ENCODE measurements at places on chromosomes 3 and 15. TPM values are rescaled to one million over a fixed set of nuclear protein-coding genes. Genes with fewer than 3 reads are reported as not detected.

Gene SNRPN
- total RNA-seq, result 181 TPM

Gene DAPK2
- total RNA-seq, result 14.6 TPM

Gene IGSF10
- total RNA-seq, result 15.3 TPM

- DNase-seq, result peak; percentile 79
Measured at GRCh38 chr3:193805448-193805847, 212.4 kb downstream of the OPA1 start.

DNA sequence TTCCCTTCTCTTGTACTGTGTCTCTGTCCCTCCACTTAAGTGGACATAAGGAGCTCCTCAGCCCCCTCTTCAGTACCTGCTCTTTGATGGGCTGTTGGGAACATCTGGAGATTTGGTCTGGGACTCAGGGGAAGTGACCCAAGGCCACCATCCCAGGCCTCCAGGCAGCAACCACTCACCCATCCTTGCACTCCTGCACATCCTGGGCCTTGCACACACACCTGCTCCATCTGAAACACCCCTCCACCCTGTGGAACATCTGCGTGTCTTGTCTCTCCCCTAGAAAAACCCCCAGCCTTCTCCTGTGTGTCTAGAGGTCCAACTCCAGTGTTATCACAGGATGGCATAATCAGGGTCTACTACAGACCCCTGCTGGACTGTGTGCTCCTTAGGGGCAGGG, 74.3 kb downstream of the ABTB1 start:
- DNase-seq, result no peak

Gene NOX5
- total RNA-seq, result not detected

DNA sequence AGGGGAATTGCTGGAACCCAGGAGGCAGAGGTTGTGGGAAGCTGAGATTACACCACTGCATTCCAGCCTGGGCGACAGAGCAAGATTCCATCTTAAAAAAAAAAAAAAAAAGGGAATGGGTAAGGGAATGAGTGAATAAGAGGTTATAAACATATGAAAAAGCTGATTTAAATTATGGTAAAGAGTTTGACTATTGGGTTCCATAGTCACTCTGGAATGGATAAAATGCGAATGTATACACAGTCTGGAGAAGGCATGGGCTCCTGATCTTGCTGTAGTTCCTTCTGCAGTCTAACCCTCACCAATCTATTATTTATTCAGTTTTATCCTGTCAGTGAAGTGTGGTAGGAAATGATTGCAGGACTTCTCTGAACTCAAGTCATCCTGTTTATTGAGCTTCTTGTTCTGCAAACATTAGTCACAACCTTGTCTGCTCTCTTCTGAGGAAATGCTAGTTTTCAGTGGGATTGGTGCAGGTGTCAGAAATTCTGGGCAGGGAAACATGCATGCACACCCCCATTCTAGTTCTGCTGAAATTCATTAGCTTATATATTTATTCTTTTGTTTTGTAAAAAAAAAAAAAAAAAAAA, 190.9 kb upstream of the CFAP20DC start:
- no peak for DNase-seq

DNA sequence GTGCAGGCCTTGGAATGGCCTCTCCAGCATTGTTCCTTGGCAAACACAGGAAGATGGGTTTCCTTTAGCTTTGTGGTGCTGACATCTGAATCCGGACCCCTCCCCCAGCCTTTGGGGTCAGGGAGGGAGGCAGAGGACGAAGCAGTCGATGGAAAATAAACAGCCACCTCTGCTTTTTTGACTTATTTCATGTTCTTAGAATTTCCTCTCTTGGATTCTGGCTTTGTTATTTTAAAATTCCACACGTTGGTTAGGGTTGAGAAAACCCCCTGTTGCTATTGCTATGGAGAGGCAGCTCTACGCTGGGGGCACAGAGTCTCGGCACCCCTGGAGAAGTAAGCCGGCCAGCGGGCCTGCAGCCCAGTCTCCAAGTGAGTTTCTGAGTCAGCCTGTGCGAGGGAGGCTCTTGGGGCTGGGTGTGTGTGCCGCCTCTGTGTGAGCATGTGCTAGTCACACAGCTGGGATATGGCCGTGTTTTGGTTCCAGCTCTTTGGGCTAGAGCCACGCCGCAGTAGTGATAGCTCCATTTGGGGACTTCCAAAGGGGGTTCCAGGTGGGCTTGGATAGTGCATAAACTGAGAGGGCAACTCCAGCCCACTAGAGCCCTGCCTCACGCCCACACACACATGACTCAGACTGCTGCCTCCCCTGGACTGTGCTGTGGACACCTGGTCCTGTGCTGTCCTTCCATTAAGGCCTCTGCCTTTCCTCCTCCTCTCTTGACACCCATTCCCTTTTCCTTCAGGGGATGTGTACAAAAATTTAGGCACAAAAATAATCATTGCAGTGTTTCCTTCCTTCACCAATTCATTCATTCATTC, 58.8 kb downstream of the AMOTL2 start:
- no peak for DNase-seq

- peak; percentile 56 for DNase-seq
Measured at GRCh38 chr15:26628879-26629529, 143.9 kb downstream of the GABRB3 start.

Gene BFSP2
- total RNA-seq, result not detected

Gene ADGRG7
- not detected for total RNA-seq

Gene CADPS
- total RNA-seq, result 13.3 TPM

DNA sequence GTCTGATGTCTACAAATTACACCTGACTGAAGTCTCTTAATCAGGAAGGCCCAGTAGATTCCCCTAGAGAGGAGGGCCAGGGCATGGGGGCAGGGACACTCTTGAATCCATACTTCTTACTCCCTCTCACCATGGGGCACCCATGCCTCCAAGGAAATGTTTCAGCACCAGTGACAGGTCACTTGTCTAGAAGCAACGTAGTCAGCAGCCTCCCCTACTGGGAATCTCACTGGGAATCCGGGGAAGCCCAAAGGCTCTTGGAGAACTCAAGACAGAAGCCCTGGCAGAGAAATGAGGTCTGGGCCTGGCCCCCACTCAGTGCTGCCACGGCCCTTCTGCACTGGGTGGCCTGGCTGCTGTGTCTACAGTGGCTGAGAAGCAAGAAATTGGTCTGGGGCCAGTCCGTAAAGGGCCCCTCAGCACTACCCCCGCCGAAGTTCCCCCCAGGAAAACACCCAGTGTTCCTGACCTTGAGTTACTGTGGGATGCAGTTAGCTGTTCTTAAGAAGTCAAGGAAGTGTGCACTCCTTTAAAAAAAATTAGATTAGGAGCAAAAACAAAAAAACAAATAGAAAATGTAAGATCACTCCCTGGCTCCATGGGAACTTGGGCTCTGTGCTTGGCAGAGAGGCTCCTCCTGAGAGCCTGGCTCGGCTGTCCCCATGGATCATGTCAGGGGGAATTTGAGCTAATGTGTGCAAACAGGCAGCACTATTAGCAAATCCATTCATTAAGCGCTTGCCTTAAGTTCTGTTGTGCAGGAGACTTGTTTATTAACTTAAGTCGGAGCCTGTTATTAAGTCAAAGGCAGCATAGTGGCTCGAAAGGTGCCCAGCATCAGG, 5.4 kb upstream of the LINGO1 start:
- no peak for DNase-seq

Gene AP3B2
- 1.3 TPM for total RNA-seq

DNA sequence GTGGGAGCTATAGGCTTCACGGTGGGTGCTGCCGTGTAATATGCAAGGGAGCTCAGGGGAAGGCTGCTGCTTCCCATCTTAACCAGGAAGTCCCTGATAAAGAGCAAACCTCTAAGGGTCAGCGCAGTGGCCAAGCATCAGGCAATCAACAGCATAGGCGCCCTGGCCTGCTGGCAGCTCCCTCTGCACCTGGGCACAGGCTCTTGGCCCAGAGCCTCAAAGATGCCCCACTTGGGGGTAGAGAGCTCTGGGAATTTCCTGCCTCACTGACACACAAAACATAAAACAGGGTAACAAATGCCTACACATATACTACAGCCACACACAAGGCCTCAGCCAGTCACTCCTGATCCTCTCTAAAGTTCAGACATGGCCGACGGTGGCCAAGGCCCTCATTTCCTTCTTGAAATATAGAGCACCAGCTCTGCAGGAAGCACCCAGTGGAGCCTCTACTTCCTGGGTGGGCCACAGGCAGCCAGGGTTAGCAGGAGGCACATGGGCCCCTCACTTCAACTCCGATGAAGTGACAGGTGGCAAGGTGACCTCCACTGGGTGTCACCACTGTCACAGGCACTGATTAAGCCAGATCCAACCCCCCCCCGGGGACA, 20.5 kb downstream of the SLC41A3 start:
- DNase-seq, result no peak

- DNase-seq, result no peak
Measured at GRCh38 chr3:3821777-3822176, 22.5 kb downstream of the LRRN1 start.

DNA sequence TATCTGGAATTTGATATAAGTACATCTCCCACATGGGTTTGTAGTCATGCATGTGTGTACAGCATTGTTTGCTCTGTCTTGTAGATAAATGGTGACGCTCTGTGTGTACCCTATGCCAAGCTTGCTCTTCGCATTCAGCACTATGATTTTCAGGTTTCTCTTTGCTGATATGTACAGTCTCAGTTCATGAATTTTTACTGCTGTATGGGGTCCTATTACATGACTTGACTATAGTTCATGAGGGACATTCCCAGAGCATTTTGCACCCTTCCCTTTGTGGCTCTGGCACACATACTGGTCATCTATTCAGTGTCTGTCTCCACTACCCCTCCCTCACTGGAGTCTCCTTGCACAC, 132.7 kb downstream of the EEFSEC start:
- DNase-seq, result no peak

- no peak for DNase-seq
Measured at GRCh38 chr15:79641841-79642240, 209.7 kb downstream of the MINAR1 start.

DNA sequence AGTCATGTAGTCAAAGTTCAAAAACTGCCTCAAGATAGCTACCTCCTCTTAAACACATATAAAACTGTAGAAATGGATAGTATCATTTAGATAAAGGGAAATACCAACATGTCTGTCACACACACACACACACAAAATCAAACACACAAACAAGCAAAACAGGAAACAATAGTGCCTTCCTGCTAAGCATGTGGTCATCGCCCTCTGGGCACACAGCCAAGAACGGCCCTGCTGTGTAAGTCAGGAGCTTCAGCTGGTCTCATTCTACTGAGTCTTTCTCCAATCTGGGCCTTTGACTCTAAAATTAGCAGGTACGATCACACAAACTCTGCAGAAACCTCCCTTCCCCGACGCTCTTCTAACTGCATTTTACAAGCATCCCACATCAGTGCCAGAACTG, 272.2 kb upstream of the CHRNA7 start:
- DNase-seq, result peak; percentile 36

DNA sequence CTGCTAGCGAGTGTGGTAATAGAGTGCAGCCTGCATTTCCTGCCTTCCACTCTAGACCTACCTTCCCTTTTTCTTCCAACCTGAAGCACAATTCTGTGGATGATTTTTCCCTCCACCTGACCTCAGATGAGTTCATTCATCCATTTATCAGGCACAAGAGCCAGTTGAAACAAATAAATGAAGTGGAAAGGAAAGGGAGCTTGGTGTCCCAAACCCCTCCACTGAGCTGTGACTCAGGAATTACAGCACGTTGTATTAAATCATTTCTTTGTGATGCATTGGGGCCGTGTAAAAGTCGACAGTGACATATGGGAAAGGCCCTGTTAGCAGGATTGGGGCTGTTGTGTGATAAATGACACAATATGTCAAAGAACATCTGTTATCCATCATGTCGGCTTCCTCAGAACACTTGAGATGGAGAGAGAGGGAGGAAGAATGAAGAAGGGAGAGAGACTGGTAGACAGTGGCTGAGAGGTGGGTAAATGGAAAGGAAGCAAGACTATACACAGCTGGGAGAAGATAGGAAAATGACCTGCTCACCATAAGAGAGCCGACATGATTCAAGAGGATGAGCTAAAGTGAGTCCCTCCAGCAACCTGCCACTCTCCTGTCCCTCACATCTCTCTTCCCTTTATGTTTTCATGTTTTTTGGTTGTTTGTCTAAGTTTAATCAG, 366.0 kb downstream of the AGBL1 start:
- DNase-seq, result no peak

DNA sequence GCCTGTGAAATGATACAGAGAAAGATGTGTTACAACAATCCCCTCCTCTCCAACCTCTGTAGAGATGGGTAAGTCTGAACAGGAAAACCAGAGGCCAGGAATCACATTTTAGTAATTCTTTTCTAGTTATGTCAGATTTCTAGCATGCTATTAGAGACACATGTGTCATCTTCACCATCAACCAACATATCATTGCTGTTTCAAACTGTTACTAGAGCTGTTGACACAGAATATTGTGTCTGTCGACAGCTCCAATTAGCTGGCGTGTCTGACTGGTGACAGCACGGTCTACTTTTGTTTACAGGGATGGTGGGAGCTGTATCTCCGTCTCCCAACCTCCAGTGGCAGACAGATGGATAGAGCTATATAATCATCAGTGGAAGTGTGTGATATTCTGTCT, 393.2 kb downstream of the SOX2 start:
- DNase-seq, result no peak

Gene CLDN18
- 0.62 TPM for total RNA-seq

- no peak for DNase-seq
Measured at GRCh38 chr3:101685870-101686307, 629 bp downstream of the RPL24 start.

- DNase-seq, result peak; percentile 74
Measured at GRCh38 chr15:58472821-58473581, 41.2 kb downstream of the LIPC start.

- no peak for DNase-seq
Measured at GRCh38 chr3:190436331-190436730, 13.4 kb downstream of the TMEM207 start.

Gene ARID3B
- total RNA-seq, result 4.1 TPM

DNA sequence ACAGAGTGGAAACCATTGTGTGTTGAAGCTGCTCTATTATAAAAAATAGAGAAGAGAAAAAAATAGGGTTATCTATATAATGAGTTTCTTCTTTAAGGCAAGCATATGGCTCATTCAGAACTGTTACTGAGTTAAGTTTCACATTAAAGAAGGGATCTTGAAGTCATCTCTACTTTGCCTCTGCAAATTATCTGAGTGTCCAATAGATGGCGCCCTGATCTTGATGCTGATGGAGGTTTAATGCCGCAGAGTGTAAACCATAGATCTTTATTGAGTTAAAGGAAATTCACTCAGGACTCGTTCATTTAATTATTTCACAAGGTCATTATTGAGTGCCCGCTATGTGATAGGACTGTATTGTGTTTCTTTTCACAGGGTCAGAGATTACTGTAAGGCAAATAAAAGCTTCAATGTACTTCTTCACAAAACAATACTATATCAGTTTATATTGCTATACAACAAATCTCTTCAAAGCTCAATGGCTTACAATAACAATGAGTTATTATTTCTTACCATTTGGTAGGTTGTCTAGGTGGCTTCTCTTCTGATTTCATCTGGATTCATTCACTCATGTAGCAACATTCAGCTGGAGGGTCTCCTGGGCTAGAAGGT, 171.4 kb downstream of the NSUN3 start:
- peak; percentile 37 for DNase-seq
